ENCODE measurements at places on chromosomes 7 and 10.

DNA sequence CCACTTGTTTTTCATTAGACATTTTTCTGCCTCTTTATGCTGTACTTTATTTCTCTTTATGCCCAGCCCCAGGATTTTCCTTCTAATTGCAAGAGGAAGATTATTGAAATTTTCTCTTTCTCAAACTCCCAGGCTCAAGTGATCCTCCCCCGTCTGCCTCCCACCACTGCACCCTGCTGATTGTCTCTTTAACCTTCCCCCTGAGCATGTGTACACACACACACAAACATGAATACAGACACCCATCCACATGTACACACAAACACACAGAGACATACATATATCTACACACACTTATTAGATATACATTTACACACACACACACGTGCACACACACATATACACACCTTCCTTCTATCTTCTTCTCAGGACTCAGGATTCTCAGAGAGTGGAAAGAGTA lies 37.3 kb upstream of the MAP3K8 start:
- DNase-seq, result no peak

DNA sequence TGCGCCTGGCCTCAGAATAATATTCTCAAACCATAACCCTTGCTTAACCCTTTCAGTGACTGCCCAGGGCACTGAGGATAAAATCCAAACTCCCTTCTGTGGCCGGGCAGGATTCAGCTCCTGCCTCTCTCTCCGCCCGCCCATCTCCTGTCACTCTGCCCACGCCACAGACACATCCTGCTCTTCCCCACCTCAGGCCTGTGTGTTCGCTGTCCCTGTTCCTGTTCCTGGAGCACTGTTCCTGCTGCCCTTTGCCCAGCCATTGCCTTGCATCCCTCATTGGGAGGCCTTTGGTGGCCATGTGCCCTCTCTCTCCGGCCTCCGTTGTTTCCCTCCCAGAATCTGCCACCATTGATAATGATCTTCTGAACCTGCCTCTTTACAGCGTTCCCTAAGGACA lies 108.8 kb downstream of the SH3PXD2A start:
- DNase-seq, result no peak

GRCh38 chr10:11135709-11136108 lies 118.0 kb downstream of the CELF2 start:
- no peak for DNase-seq

- no peak for DNase-seq
Observed at GRCh38 chr10:131810036-131810804, 90.6 kb upstream of the PPP2R2D start.

- DNase-seq, result no peak
Observed at GRCh38 chr7:87216701-87217508, 2.6 kb downstream of the TMEM243 start.

DNA sequence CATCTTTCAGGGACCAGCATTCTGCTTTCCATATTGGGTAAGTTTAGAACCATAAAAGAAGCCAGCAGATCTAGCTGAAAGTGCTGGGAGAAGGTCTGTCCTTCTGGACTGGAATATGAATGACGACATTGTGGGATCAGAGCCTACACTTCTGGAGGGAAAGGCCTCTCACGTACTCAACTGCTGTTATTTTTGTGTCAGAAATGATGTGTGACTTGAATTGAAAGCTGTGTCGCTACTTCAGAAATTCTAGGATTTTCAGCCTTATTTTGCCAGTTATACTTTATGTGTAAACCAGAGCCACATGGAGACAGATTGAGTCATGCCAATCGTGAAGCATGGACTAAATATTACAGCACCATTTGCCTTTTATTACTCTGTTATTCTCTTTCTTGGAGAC lies 231.0 kb downstream of the KIAA1217 start:
- peak; percentile 37 for DNase-seq

GRCh38 chr7:101882595-101883564 lies 65.5 kb downstream of the CUX1 start:
- DNase-seq, result peak; percentile 73

GRCh38 chr7:23234569-23235296 lies 11.8 kb upstream of the GPNMB start:
- DNase-seq, result no peak

DNA sequence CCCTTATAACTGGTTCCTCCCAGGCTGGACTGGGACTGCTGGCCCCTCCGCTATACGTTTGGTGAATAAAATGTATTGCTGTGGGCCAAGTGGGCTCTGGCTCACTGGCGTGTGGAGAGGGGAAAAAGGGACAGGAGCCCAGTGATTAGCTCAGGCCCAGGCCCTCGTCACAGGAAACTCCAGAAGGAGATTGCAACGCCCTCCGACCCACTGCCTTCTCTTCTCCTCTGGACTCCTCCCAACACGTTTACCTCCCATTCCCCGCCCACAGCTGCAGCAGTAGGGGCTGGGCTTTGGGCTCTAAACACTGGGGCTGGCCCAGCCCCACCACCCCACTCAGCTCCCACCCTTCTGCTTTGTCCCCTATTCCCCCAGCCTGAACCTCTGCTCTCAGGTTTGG lies 173.9 kb downstream of the NEURL1 start:
- peak; percentile 50 for DNase-seq

- DNase-seq, result no peak
Observed at GRCh38 chr7:107967420-107967819, 35.5 kb downstream of the LAMB1 start.

- DNase-seq, result no peak
Observed at GRCh38 chr10:77463499-77463898, 174.1 kb downstream of the KCNMA1 start.

- DNase-seq, result no peak
Observed at GRCh38 chr7:137881607-137882260, 35.0 kb upstream of the DGKI start.

DNA sequence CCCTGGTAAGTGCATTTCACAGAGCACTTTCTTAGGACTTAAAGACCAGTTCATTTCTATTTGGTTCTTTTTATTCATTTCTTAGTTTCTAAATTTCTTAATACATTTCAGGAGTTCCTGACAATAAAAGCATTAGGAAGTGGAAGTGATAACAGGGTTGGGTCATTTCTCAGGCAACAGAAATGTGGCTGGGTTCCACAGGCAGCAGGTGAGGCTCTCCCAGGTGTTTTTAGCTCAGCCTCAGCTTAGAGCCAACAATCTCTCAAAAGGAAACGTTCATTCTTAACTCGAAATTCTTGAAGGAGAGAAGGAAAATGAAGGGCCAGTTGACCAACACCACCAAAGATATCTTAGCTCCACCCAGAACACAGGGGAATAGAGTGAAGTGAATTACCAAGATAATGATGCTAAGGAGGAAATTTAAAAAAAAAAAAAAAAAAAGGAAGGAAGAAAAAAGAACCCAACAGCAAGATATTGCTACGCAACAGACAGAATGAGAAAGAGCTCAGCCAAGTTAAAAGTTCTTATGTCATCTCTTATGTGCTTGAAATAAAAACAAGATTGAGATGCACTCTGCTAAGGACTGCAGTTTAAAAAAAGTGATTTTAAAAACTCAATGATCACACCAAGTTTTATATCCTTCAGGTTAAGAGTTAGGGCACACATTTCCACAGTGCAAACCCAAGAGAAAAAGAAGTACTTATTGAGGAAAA lies 230.1 kb downstream of the GLI3 start:
- DNase-seq, result no peak

- no peak for DNase-seq
Observed at GRCh38 chr10:7457478-7458316, 46.9 kb upstream of the SFMBT2 start.

GRCh38 chr7:79317728-79318127 lies 135.7 kb downstream of the MAGI2 start:
- no peak for DNase-seq

- no peak for DNase-seq
Observed at GRCh38 chr10:8852546-8852945, 798.1 kb downstream of the GATA3 start.

GRCh38 chr10:5592070-5592469 lies 67.3 kb downstream of the CALML3 start:
- DNase-seq, result no peak

DNA sequence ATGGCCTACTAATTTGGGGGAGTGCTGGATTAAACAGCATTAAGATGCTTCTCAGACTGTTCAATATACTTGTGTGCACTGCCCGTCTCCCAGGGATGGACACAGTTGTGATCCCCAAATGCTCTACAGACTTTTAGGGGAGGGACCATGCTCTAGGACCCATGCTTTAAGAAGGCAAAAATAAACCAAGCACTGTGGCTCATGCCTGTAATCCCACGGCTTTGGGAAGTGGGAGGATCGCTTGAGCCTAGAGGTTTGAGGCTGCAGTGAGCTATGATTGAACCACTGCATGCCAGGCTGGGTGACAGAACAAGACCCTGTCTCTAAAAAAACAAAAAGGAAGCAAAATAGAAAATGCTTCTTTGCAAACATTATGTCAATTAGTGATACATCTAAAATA lies 102.6 kb downstream of the VOPP1 start:
- DNase-seq, result no peak

GRCh38 chr7:148723166-148723559 lies 24.5 kb downstream of the CUL1 start:
- DNase-seq, result no peak

DNA sequence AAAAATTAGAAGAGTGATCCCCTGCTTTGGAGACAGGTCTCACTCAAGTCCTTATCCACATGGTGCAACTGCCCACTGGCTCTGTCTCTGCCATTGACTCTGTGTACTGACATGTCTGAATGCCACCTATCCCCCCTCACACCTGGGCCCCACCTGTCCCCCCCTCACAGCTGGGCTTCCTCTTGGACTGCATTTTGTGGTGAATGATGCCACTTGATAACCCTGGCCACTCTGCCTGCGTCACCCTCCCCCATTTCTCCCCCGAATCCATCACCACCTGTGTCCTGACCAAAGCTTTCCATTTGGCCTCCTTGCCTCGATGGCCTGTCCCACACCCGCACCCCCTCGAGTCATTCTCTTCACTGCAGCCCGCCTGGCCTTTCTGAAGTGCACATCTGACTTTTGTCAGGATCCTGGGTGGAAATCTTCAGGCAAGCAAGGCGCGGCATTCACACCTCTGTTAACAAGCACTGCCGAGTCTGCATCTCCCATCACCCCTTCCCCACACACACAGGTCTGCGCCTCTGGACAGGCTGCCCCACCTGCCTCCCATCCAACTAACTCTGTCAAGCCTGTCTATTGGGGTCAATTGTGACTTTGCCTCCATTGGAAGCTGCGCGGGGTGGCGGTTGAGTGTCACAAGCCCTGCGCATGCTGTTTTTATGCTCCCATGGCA lies 175.3 kb upstream of the KLF14 start:
- DNase-seq, result no peak

GRCh38 chr10:130749911-130750310 lies 561.6 kb downstream of the TCERG1L start:
- DNase-seq, result no peak
